ENCODE measurements at places on chromosomes 16 and 17. TPM values are rescaled to one million over a fixed set of nuclear protein-coding genes. Genes with fewer than 3 reads are reported as not detected.

PIRT gene
- total RNA-seq = not detected

DYNLRB2 gene
- total RNA-seq = 0.86 TPM

DNA sequence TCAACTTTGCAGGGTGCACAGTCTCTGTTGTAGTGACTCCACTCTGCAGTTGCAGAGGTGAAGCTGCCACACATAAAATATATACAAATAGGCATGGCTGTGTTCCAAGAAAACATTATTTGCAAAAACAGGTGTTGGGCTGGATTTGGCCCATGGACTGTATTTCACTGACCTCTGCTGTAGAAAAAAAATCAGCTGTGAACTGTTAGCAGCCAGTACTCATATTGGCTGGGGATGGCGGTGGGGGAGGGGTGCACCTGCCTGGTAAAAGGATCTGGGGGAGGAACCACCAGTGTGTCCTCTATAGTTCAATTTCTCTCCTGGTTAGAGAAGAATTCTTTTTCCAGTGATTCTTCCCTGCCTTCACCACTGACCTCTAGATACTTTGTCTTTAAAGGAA is 50.0 kb downstream of the SHISA9 start:
- DNase-seq = no peak

- DNase-seq = no peak
Observed at GRCh38 chr16:88871349-88871702, 4.9 kb upstream of the PABPN1L start.

MYH11 gene
- 0.64 TPM for total RNA-seq

UTS2R gene
- total RNA-seq = not detected

EIF1 gene
- total RNA-seq = 82.5 TPM

GRCh38 chr17:41052566-41052965 is 2.5 kb downstream of the KRTAP2-2 start:
- peak; percentile 60 for DNase-seq

GRCh38 chr17:33837281-33837680 is 417.8 kb upstream of the CCL2 start:
- DNase-seq = no peak

GRCh38 chr16:72380283-72380682 is 208.3 kb upstream of the PMFBP1 start:
- peak; percentile 12 for DNase-seq

- no peak for DNase-seq
Observed at GRCh38 chr16:78125112-78125844, 25.8 kb downstream of the WWOX start.

DNA sequence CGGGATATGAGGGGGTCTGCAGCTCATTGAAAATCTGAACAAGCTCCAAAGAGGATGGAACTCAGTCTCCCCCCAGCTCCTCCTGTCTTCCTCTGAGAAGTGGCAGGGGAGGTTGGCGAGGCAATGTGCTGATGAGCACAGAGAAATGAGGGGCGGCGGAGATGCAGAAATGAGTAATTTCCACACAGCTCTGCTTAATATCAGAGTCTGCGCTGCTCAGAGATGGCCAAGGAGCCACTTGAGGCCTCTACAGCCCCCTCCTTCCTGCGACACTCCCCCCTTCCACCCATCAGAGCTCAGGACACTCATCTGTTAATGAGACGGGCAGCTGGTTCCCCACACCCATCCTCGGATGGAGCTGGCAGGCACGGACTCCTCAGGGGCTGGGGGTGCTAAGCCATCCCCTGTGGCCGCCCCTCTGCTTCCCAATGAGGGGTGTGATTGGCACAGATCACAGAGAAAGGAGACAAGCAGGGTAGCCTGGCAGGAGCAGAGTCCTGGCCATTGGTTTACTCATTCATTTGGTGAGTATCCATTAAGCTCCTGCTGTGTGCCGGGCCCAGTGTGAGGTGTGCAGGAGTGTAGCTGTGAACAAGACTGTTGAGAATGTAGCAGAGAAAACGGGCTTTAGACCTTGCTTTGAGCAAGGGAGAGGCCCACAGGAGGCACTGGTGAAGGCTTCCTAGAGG is 12.7 kb upstream of the CRHR1 start:
- DNase-seq = no peak

- DNase-seq = peak; percentile 55
Observed at GRCh38 chr17:41666237-41666641, 22.4 kb upstream of the EIF1 start.
